ENCODE measurements at places on chromosomes 5 and 9. TPM values are rescaled to one million over a fixed set of nuclear protein-coding genes. Genes with fewer than 3 reads are reported as not detected.

DNA sequence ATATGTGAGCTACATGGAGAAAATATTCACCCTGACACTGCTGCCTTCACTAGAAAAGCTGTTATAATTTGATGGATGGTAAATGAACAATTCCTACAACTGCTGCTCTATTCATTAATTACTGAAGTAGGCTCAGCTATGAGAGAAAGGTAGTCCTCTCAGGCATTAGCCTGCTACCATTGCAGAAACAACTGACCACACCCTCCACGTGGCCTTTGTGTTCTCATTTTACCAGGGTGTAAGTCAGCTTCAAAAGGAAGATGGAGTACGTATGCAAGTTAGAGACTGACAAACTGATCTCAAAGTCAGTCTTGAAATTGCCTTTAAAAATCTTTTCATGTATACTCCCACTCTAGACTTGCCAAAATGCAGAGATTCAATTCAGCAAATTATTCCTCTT, 26.3 kb upstream of the TPD52L3 start:
- no peaks in the 10 kb centered on the region for H3K27me3 ChIP-seq
- DNase-seq: no peak
- H3K4me3 ChIP-seq: no peak overlapping the region
- H3K36me3 ChIP-seq: no peaks in the 10 kb centered on the region
- H3K27ac ChIP-seq: no peak overlapping the region

GRCh38 chr5:51185850-51186329, 197.4 kb upstream of the ISL1 start:
- H3K36me3 ChIP-seq: no peaks in the 10 kb centered on the region
- H3K27me3 ChIP-seq: no peaks in the 10 kb centered on the region
- no peak for DNase-seq
- H3K4me3 ChIP-seq: no peak overlapping the region

DNA sequence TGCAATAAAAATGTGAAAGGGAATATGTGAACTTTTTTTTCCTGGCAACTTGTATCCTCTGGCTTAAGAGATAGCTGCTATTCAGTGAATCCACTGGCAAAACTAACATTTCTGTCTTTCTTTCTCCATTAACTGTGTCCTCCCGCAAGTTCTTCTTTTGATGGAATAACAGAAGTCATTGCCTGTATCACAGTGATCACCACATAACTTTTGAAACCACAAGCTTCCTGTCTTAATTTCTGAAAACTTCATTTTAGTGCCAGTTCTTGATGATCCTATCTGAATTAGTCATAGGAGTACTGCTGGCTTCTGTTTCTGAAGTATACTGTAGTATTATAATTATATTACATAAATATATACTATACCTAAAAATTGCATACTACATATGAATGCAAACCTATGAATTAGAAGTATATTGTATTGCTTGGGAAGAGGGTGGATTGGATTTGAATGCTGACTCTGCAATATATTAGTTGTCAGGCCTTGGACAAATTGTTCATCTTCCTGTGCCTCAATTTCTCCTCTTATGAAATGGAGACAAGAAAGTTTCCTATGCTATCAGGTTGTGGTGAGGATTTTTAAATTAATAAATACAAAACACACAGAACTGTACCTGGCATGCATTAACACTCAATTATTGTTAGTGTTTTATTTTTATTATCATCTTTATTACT, 441.6 kb downstream of the CETN3 start:
- no peaks in the 10 kb centered on the region for H3K27me3 ChIP-seq
- no peak overlapping the region for H3K27ac ChIP-seq
- DNase-seq: no peak
- no peaks in the 10 kb centered on the region for H3K36me3 ChIP-seq
- H3K4me1 ChIP-seq: no peaks in the 10 kb centered on the region
- no peak overlapping the region for H3K4me3 ChIP-seq

GRCh38 chr5:150112201-150113046, 26.1 kb upstream of the CSF1R start:
- no peaks in the 10 kb centered on the region for H3K27me3 ChIP-seq
- no peak for DNase-seq
- H3K4me3 ChIP-seq: no peak overlapping the region
- H3K27ac ChIP-seq: no peak overlapping the region
- no peaks in the 10 kb centered on the region for H3K36me3 ChIP-seq
- no peaks in the 10 kb centered on the region for H3K4me1 ChIP-seq

The LCN15 gene
- total RNA-seq: not detected

- H3K27ac ChIP-seq: no peak overlapping the region
- no peaks in the 10 kb centered on the region for H3K27me3 ChIP-seq
- no peak for DNase-seq
These were observed 38.0 kb downstream of the RCL1 start for GRCh38 chr9:4830699-4831098.

The SPAAR gene
- total RNA-seq: not detected

GRCh38 chr9:134930398-134930797, 12.7 kb upstream of the FCN1 start:
- H3K36me3 ChIP-seq: no peaks in the 10 kb centered on the region
- no peaks in the 10 kb centered on the region for H3K4me1 ChIP-seq
- DNase-seq: no peak
- H3K27ac ChIP-seq: no peak overlapping the region
- H3K27me3 ChIP-seq: no peaks in the 10 kb centered on the region

DNA sequence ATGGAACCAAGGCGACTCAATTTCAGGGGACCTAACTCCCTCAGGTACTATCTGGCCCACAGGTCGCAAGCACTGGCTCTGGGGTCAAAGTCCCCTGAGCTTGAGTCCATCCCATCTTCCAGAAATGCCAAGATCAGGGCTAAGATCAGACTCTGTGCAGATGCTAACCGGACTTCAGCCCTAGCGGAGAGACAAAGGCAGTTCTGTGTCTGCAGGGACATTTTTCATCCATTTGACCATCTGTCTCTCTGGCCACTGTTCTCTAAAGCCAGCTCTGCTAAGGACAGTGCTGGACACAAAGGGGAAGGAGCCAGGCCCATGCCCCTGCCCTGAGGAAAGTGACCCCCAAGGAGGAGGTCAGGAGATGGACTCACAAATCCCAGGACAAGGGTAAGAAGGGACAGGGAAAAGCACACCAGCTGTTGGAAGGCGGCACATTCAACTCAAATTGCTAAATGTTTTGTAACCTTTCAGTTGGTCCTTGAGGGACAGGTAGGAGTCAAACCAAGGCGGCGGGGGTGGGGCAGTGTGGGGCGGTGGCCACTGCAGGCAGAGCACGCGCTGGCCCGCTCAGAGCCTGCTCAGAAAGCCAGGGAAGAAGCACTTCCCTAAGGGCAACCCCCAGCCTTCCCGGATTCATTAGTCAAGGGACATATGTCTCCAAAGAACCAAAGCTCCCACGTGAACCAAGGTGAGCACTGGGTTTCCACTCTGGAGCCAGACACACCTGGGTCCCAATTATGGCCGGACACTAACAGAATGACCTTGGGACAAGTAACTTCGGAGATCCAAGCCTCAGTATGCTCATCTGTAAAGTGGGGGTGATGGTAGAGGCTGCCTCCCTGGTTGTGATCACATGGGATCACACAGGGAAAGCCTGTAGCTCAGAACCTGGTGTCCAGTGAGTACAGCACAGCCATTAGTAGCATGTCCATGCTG, 42.8 kb downstream of the STK10 start:
- peaks cover 54% of the 10 kb centered on the region for H3K36me3 ChIP-seq
- H3K4me3 ChIP-seq: no peak overlapping the region
- H3K27me3 ChIP-seq: no peaks in the 10 kb centered on the region
- DNase-seq: no peak
- H3K4me1 ChIP-seq: peaks cover 45% of the 10 kb centered on the region

The SLC1A3 gene
- 0.57 TPM for total RNA-seq
